Left lung (tissue), 14 donors: ENCODE measurements at places on chromosomes 7 and 10. TPM values are rescaled to one million over a fixed set of nuclear protein-coding genes. Genes with fewer than 3 reads are reported as not detected.

The RASA4 gene
- 22.9 TPM for total RNA-seq

The ZNF425 gene
- total RNA-seq: 1.3 TPM

The PEX1 gene
- total RNA-seq: 12.7 TPM

The FZD8 gene
- total RNA-seq: 16.4 TPM

DNA sequence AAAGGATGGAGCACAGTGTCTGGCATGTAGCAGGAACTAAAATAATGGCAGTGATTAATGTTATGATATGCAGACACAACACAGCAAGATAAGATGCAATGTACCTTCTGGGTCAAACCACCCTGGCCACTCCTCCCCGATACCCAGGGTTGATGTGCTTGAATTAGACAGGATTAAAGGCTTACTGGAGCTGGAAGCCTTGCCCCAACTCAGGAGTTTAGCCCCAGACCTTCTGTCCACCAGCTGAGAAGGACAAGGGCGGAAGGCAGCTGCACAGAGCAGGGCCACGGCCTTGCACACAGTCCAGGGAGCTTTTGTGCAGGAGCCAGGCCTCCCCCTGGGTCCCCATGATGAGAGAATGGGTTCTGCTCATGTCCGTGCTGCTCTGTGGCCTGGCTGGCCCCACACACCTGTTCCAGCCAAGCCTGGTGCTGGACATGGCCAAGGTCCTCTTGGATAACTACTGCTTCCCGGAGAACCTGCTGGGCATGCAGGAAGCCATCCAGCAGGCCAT is at the start of gene RBP3:
TSS of gene RBP3 (plus strand) at position 226 of the 514 bp plus-strand sequence. CDS start at position 348, 122 bp downstream.
- H3K27ac ChIP-seq: no peak within 1 kb of the TSS
- DNase-seq: no peak
- H3K4me1 ChIP-seq: no peaks in the 10 kb centered on the region
- H3K36me3 ChIP-seq: no peaks in the 10 kb centered on the region
- H3K27me3 ChIP-seq: no peaks in the 10 kb centered on the region

DNA sequence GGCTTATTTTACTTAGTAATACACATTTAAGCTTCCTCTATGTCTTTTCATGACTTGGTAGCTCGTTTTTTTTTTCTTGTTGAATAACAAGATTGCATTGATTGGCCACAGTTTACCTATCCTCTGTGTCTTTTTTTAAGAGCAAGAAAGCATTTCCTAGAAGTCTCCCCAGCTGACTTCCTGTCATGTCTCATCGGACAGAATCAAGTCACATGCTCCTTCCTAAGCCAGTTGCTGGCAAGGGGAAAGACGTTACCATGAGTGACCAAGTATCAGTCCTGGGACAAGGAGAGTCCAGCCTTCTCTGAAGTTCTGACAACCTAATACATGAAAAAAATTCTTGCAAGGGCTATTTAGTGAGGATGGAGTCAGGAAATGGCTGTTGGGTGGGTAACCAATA is 24.9 kb upstream of the SFRP5 start:
- H3K4me1 ChIP-seq: no peaks in the 10 kb centered on the region
- H3K27me3 ChIP-seq: peaks cover 43% of the 10 kb centered on the region
- H3K36me3 ChIP-seq: no peaks in the 10 kb centered on the region
- no peak for DNase-seq
- H3K27ac ChIP-seq: no peak overlapping the region
- no peak overlapping the region for H3K4me3 ChIP-seq

- H3K36me3 ChIP-seq: no peaks in the 10 kb centered on the region
- H3K27me3 ChIP-seq: peaks cover 30% of the 10 kb centered on the region
- DNase-seq: no peak
Observed at GRCh38 chr10:130769146-130770017, 542.1 kb downstream of the TCERG1L start.

DNA sequence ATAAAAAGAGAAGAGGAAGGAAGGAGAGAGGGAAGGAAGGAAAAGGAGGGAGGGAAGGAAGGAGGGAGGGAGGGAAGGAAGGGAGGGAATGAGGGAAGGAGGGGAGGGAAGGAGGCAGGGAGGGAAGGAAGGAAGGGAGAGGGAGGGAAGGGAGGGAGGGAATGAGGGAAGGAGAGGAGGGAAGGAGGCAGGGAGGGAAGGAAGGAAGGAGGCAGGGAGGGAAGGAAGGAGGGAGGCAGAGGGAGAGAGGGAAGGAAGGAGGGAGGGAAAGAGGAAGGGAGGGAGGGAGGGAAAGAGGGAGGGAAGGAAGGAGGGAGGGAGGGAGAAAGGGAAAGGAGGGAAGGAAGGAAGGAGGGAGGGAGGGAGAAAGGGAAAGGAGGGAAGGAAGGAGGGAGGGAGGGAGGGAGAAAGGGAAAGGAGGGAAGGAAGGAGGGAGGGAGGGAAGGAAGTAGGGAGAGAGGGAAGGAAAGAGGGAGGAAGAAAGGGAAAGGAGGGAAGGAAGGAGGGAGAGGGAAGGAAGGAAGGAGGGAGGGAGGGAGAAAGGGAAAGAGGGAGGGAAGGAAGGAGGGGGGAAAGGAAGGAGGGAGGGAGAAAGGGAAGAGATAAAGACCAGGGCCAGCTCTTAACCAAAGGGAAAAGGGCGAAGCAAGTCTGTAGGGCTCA is 5.7 kb upstream of the LAT2 start:
- no peak overlapping the region for H3K27ac ChIP-seq
- no peak for DNase-seq
- H3K36me3 ChIP-seq: peaks cover 2% of the 10 kb centered on the region
- H3K4me3 ChIP-seq: no peak overlapping the region
